ENCODE measurements at places on chromosomes 3 and 15.
A peak's percentile ranks its signal among the peaks of the same experiment; 100 is the strongest.

- DNase-seq = no peak
These were observed 3.1 kb upstream of the RAD54L2 start for GRCh38 chr3:51535146-51536019.

DNA sequence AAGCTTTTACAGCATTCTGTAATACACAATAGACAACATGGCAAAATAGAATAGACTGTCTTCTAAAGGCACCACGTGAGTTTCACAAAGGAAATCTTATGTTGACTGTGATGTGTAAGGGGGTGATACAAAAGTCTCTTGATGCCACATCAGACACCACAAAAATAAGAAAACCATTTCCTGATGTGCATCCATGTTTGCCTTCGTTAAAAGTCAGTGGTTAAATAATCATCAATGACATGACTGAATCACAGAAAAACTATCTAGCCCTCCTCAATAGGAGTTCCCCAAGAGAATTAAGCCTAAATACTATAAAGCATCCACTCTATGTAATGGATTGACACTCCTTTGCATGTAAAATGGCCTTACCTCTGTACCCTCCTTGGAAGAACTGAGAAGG is 198.6 kb upstream of the SLC2A2 start:
- DNase-seq = no peak

DNA sequence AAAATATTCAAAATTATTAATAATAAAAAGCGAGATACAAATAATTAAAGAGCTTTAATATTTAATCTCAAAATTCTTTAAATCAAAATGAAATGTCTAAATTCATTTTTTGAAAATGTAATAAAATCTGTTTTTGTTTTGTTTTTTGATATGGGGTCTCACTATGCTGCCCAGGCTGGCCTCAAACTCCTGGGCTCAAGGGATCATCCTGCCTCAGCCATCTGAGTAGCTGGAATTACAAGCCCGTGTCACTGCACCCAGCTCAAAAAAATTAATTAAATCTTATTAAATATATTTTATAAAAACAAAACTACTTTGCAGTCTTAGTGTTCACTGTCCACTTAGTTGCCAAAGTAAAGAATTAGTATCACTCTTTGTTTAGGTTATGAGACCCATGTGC is 38.4 kb downstream of the FAH start:
- DNase-seq = no peak

DNA sequence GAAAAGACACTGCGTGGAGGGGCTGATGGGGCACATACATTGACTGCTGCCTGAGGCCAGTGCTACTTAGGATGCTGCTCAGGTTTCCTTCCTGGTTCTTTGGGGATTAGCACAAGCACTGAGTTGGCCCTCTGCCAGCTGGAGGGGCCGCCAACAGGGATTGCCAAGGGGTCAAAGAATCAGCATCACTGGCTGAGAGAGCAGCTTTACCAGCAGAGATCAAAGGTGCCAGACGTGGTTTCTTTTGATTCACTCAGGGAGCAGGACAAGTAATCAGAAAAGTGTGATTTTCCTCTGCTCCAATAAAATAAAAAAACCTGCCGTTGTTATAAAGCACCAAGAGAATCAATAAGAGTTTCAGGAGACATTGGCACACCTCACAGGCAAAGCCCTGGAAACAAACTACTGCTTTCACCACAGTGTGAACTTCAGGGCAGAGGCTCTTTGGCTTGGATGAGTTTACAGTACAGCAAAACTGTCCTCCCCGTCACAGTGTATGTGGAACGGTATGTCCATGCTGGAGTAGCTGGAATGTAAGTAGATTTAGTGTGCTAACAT is 45.8 kb upstream of the FSIP1 start:
- no peak for DNase-seq

GRCh38 chr3:113948015-113948917 is 453 bp downstream of the ZDHHC23 start:
- DNase-seq = peak; percentile 31

GRCh38 chr15:77507911-77508310 is 87.2 kb downstream of the HMG20A start:
- no peak for DNase-seq

DNA sequence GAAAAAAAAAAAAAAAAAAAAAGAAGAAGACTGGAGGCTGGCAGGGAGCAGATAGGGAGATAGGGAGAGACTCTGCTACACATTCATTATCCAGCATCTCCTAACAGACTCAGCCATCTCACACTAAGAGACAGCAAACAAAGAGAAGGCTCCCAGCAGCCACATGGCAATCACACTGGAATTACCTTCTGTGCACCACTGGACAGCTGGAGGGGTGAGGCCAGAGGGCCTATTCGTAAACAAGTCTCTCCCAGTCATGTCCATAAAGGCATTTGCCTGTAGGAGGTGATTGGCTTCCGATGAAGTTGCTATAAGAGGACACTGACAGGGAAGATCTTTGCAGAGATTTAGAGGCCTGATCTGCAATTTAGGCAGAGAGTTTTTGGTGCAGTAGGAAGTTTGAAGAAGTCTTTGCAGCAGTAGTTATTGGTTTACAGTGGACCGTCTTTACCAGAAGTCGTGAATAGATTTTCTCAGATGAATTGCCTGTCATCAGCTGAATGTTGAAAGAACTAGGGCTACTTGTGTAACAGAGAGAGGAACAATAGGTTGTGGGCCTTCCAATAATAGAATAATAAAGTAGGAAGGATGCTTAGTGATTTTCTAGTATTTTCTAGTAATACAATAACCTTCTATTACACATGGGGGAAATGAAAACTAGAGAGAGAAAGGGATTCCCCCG is 89.7 kb downstream of the TP63 start:
- DNase-seq = no peak

GRCh38 chr15:35618260-35619188 is 72.6 kb upstream of the DPH6 start:
- no peak for DNase-seq

GRCh38 chr15:96324192-96324895 is 6.2 kb upstream of the NR2F2 start:
- no peak for DNase-seq

- no peak for DNase-seq
These were observed 701.5 kb upstream of the GBE1 start for GRCh38 chr3:82462977-82463376.

DNA sequence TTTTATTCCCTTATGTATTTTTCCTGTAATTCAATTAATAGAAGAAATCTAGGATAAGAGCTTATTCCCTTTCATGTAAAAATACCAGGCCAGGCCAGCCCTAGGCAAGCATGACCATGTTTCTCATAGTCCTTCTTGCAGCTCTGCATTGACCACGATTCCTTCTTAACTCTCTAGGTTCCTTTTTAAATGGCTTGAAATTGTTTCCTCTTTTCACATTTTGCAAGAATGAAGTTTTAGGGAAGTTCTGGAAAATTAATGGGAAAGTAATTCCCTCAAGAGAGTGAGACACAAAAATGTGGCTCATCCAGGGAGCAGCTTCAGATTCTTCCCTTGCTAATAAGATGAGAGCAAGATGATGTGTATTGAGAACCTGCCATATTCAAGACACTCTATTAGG is 116.5 kb upstream of the FGF7 start:
- DNase-seq = no peak

DNA sequence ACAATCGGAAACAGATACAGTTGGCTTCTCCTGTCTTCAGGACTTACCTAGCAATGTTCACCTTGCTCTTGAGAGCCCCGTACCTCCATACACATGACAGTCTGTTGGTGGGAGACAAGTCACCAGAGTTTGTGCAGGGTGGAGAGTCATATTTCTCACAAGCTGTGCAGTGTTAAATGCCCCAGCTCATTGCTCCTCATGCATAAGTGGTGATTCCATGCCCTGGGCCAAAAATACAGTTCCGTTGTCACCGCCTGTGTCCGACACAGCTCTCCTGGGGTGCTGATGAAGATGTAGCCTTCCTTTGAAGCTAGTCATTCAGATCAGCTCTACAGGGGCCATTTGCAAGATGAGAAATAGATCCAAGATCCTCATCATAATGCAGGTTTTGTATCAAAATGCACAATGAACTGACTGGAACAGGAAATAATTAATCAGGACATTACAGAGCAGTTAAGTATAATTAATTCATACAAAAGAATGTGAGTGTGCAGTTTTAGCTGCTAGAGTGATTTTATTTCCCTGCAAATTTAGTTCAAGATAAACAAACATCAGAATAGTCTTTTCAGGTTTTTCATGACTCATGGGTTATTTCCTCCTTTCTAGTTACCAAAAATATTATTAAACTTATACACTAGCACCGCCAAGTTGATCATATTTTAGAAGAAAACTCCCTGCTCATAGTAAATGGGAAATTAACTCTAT is 66.5 kb downstream of the CD47 start:
- no peak for DNase-seq

GRCh38 chr3:191393146-191393545 is 62.8 kb upstream of the UTS2B start:
- no peak for DNase-seq

- peak; percentile 16 for DNase-seq
These were observed 54.5 kb upstream of the GOLGA6B start for GRCh38 chr15:72599855-72600464.

DNA sequence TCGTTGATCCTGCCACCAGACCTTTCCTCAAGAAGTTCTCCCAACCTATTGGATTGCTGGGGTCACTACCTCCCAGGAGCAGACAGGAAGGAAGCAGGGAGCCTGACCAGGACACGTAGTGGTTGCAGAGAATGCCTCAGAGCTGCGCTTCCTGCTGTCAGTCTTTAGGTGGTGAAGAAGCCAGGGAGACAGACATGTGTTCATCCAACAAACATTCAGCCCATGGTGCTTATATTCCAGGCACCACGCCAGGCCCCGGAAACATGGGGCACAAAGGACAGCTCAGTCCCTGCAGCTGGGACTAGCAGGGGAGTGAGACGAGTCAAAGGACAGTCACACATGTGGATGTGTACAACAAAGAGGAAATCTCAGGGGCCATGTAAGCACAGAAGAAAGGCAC is 26.0 kb upstream of the CORO2B start:
- no peak for DNase-seq

- DNase-seq = no peak
These were observed 141.0 kb downstream of the TMCO5A start for GRCh38 chr15:38075466-38075865.

DNA sequence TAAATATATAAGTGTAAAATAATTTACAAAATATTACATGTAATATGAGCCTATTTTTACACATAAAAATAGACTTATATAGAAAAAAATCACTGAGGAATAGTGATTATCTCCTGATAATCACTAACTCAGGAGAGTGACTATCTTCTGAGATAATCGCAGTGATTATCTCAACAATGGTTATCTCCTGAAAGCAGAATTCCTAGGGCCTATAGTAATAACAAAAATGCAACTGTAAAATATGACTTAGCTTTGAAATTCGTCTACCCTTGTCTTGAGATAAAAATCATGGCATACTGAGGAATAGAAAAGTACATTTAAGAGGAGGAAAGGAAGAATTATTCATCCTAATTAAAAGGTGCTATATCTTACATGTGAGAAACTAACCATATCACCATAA is 117.0 kb upstream of the ASB14 start:
- no peak for DNase-seq

DNA sequence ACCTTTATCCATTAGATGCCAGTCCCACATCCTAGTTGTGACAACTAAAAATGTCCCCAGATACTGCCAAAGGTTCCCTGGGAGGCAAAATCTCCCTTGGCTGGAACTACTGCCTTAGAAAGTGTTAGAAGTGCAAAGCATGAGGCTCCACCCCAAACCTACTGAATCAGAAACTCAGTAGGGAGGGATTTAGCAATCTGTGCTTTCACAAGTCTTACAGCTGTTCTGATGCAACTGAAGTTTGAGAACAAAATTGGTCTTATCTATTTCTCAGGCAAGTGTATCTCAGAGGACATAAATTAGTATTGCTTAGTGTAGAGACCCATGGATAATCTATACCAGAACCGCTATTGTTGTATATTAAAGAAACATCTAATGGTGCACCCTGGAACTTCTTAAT is 70.2 kb downstream of the CLDN1 start:
- no peak for DNase-seq

- DNase-seq = no peak
These were observed 38.4 kb downstream of the ABHD17C start for GRCh38 chr15:80733460-80733859.

DNA sequence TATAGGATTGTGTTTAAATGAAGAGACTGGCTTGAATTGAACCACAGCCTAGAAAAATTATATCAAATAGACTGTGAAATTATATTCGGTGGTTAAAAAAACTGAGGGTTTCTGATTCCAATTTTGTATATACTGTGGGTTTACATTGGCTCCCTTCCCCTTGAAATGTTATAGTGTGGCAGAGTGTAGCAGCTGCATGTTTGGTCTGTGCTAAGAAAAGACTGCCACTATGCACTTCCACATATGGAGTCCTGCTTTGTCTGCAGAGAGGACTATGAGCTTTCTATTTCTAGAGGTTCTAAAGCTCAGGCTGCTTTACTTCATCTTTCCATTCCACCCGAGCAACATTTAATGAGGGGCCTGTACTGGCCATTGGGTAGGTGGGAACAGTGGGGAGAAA is 112.3 kb downstream of the P3H2 start:
- no peak for DNase-seq

- DNase-seq = peak; percentile 63
These were observed 590 bp downstream of the POLR2H start for GRCh38 chr3:184361932-184362667.

- DNase-seq = no peak
These were observed 137.6 kb downstream of the SI start for GRCh38 chr3:164940745-164941144.

- DNase-seq = no peak
These were observed 17.3 kb downstream of the TBC1D2B start for GRCh38 chr15:78060232-78060631.

DNA sequence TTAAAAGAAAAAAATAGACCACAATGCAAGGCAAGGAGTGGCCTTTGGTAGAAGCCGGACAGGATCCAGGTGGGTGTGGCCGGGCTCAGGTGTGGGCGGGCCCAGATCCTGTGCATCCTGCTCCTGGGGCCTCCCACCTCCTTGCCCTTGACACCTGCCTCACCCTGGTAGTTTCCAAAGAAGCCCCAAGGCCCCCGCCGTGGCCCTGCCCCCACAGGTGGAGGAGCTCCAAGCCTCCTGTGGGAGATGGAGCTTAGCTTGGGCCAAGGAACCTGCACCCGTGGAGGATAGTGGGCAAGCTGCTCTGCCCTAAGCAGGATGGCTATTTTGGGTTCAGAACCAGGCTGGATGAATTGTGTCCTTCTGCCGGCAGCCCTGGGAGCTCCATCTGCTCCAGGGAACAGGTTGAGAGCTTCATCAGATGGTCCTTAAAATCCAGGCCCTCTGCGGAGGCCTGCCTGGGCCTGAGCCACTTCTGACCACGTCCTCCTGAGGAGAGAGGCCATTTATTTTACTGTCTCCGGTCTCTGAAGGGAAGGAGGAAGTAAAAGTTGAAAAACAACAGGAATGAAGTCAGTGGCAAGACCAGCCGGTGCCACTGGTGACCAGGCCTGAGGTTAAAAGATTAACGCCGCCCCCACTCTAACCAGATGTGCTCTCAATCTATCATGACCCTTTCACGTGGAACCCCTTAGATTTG is 53.9 kb upstream of the KLF13 start:
- DNase-seq = no peak

DNA sequence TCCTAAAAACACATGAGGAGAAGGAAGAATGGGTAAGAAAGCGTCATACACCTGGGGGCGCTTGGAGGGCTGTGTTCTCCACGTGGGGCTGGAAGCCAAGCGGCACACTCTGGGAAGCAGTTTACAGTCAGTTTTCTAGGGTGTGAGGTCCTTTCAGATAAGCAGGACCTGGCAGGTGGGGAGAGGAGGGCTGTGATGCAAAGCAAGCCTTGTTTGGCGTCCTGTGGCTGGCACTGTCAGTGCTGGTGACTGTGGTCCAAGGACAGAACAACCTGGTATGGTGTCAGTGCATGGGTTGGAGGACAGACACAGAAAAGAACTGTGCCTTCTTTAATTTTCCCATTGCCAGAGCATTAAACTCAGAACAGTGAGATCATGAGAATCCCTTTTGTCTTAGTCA is 260.7 kb upstream of the NR2E3 start:
- no peak for DNase-seq

GRCh38 chr3:78820542-78820941 is 947.3 kb downstream of the ROBO1 start:
- DNase-seq = no peak

All from stimulated activated CD4-positive, alpha-beta T cell treated with anti-CD3 and anti-CD28 coated beads, Interleukin-2, amount 100 ng/mL, for 24 hours (primary cell).